ENCODE measurements at places on chromosomes 2 and 18.
A peak's percentile ranks its signal among the peaks of the same experiment; 100 is the strongest.

DNA sequence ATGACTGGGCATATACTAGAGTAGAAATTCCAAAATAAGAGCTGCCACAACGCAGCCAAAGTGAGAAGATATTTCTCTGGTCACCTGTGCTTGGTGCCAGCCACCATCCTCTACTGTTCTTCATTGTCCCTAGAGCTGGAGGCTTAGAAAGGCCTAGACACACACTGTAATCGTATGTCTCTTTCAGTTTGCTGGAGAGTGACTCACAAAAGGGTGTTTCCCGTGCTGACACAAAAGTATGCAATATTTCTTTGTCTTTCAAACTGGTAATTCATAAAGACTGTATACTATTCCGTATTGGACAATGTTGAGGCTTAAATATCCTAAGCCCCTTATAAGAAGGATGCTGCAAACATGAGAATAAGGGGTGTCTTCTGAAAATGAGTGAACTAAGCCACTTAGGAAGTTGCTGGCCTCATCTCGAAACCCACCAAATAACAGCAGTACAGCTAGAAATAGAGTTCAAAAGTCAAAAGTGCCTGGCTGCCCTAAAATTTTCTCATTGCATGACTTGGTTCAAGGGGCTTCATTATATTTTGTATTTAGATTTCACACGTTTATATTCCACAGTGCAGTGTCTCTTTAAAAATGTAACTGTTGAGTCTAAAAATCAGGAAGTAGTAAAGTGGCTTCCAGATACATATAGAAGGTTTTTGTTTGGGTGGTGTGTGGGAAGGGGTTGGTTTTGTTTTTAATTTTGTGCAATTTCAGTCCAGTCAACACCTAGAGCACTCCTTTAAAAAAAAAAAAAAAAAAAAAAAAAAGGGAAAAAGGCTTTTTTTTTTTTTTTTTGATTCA, 601.1 kb downstream of the ARHGAP15 start:
- no peak for DNase-seq

- no peak for DNase-seq
Observed at GRCh38 chr2:28833740-28834470, 23.3 kb downstream of the SPDYA start.

- DNase-seq, result no peak
Observed at GRCh38 chr2:150417278-150417677, 70.2 kb downstream of the RND3 start.

GRCh38 chr18:34548973-34549294, 161.2 kb upstream of the DTNA start:
- no peak for DNase-seq

- DNase-seq, result no peak
Observed at GRCh38 chr2:118498943-118499342, 348.5 kb downstream of the EN1 start.

DNA sequence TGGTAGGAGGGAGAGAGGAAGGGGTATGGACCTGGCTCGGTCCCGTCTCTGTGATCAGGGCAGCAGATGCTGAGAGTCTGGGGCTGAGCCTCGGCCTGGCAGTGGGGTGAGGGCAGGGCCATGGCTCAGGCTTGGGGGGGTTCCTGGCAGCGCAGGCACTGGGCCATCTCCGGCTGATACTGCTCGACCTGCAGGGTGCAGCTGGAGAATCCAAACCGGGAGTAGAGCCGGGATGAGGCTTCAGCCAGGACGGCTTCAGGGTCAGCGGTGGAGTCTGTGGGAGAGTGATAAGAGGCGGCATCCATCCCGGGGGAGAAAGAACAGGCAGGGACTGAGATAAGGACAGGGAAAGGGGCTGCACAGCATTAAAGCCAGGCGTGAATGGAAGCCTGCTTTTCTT, 7.7 kb downstream of the SLC30A3 start:
- DNase-seq, result peak; percentile 34
